ENCODE measurements at places on chromosomes 2 and 18. TPM values are rescaled to one million over a fixed set of nuclear protein-coding genes. Genes with fewer than 3 reads are reported as not detected.

Gene TUBB8B
- total RNA-seq: not detected

Gene WIPF1
- 326 TPM for total RNA-seq

DNA sequence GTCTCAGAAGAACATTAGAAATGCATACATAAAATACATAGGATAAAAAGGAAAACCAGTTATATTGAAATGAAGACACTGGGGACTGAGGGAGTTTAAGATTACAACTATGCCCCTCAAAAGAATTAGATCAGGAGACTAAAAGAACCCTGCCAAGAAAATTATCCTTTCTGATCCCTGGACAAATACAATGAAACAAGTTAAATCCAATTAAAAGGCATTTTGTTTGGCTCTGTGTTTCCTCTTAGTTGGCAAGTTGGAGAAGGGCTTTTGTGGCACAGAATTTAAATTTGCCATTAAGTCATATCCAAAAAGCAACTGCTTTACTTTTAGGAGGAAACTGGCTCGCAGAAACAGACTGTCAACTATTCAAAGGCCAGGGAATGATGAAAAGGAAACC, 99.1 kb upstream of the CD302 start:
- no peak for DNase-seq

- no peak for DNase-seq
Measured at GRCh38 chr2:187481543-187481942, 33.5 kb upstream of the CALCRL start.

GRCh38 chr18:3454365-3455089, 4.6 kb downstream of the TGIF1 start:
- peak; percentile 52 for DNase-seq

DNA sequence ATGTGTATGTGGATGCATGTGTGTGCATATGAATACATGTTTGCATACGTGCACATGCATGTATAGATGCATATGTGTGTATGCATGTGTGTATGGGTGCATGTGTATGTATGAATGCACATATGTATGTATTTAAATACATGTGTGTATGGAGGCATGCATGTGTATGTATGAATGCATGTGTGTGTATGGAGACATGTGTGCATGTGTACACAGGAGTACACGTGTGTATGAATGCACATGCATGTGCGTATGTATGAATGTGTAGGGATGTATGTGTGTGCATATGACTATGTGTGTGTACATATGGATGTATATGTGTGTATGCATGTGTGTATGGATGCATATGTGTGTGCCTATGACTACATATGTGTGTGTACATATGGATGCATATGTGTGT, 51.9 kb downstream of the DCDC2C start:
- no peak for DNase-seq

GRCh38 chr2:237574467-237574866, 8.1 kb downstream of the PRLH start:
- no peak for DNase-seq

DNA sequence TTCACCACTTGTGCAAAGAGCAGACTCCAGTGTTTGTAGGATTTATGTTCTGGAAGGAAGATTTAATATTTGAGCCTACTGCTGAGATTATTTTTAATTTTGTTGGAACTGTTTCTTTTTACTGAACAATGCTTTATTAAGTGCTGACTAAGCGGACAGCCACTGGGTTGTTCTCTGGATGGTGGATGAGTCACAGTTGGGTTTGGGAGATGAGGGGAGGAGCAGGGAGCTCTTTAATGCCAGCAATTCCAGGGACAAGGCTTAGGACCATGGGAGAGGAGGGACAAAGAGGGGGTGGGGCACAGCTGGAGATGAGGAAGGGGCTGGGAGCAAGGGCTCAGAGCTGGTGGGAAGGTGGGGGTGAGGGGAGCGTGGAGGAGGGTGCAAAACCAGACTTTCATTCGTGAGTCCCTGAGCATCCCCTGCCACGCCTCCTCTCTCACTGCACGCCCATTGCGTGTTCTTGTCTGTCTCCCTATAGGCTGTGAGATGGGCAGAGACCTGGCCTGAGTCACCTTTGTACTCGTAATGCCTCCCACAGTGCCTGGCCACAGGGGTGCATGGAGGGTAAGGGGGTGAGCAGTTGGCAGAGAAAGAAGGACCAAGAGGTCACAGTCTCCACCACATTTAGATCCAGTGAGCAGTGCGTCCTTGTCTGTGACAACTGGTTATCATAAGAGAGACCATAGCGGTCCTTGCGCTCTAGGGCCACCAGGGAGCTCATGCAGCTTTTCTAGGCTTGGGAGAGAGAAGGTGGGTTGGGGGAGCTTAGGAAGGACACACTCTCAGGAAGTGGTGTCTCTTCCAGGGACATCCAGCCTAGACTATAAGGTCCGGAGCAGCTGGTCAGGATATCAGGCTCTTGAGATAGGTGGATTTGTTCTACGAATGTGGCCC, 18.4 kb downstream of the SLC4A3 start:
- DNase-seq: no peak

- no peak for DNase-seq
Measured at GRCh38 chr2:235523486-235524150, 29.8 kb downstream of the AGAP1 start.

DNA sequence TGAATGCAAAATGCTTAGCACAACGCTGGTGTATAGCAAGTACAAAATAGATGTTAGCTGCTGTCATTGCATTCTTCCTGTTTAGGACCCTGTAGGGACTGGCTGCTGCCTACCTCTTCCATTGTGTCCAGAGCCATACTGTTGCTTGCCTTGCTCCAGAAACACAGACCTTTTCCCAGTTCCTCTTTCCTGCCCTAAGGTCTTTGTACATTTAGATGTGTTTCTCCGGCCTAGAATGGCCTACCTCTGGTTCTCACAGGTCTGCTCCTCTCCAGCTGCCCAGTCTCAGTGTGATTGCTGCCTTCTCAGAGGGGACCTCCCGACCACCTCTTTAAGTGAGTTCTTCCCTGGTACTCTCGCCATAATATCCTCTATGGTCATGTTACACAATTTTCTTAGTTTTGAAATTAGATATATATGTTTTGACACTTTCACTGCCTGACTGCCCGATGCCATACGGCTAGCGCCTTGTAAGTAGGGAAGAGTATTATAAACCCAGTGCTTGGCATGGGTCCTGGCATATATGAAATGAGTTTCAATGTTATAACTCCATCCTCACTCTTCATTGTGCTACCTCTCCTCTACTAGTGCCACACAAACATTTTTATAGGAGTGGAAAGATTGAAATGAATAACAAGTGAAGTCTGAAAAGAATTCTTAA, 48.3 kb downstream of the RFTN2 start:
- DNase-seq: no peak

DNA sequence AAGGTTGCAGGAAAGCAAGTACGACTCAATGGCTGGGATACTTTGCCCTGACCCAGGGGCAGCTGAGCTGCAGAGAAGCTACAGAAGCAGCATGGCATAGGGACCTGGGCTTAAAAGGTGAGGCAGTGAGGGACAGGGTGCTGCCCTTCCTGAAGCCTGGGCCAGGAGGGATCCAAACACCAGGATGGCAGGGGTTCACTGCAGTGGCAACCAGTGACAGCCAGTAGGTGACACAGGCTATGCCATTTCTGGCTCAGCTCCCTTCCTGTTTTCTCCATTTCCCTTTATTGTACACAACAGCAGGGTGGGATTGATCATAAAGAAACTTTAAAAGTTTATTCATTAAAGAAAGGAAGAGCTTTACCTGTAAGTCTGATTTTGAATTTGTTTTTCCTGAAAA, 48.8 kb downstream of the CABYR start:
- DNase-seq: no peak

DNA sequence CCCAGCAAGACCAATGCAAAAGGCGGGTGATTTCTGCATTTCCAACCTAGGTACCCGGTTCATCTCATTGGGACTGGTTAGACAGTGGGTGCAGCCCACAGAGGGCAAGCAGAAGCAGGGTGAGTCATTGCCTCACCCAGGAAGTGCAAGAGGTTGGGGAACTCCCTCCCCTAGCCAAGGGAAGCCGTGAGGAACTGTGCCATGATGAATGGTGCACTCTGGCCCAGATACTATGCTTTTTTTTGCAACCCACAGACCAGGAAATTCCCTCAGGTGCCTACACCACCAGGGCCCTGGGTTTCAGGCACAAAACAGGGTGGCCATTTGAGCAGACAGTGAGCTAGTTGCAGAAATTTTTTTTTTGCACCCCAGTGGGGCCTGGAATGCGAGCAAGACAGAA, 662.6 kb upstream of the ACVR2A start:
- DNase-seq: no peak
